ENCODE measurements at places on chromosomes 16 and 17.

GRCh38 chr17:58679263-58680037 lies 12.4 kb downstream of the TEX14 start:
- DNase-seq = no peak

DNA sequence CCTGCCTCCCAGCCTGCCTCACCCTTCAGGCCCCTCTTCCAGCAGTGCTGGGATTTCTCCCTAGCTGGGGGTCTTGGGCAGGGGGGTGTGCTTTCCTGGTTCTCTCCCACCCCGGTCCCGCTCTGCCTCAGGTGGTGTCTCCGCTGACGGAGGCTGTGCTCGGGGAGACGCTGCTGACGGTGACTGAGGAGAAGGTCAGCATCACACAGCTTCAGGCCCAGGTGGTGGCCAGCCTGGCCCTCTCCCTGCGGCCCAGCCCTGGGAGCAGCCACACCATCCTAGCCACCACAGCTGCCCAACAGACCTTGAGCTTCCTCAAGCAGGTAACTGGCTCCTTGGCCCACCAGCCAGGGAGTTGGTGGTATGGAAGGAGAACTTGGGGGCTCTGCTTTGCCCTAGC lies 56.5 kb downstream of the TMEM132E start:
- DNase-seq = no peak

DNA sequence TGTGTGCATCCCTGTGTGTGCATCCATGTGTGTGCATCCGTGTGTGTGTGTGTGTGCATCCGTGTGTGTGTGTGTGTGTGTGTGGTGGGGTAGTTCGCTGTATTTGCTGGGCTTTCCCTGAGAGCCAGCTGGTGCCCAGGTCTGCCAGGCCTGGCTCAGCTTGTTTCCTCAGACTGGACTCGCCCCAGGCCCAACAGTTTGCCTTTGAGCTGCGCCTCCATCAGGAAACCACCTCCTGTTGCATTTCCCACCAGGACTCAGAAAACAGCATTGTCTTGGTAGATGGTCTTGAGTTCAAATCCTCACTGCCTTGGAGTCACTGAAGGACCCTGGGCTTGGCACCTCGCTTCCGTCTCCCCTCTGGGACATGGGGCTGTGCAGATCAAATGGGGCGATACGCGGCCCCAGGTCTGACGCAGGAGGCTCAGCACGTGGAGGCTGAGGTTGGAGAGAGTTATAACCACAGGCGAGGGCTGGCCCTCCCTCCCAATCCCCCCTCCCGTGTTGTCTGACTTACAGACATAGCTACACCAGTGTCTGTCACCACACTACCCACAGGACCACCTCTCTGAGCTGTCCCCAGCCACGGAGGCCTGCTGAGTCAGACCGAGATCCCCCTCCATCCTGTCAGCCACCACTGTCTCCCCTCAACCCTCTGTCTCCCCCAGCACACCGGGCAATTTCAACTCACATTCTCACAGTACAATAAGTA lies 4.7 kb downstream of the ITGAE start:
- no peak for DNase-seq

GRCh38 chr17:70675070-70675590 lies 505.8 kb downstream of the KCNJ2 start:
- DNase-seq = peak; percentile 13

DNA sequence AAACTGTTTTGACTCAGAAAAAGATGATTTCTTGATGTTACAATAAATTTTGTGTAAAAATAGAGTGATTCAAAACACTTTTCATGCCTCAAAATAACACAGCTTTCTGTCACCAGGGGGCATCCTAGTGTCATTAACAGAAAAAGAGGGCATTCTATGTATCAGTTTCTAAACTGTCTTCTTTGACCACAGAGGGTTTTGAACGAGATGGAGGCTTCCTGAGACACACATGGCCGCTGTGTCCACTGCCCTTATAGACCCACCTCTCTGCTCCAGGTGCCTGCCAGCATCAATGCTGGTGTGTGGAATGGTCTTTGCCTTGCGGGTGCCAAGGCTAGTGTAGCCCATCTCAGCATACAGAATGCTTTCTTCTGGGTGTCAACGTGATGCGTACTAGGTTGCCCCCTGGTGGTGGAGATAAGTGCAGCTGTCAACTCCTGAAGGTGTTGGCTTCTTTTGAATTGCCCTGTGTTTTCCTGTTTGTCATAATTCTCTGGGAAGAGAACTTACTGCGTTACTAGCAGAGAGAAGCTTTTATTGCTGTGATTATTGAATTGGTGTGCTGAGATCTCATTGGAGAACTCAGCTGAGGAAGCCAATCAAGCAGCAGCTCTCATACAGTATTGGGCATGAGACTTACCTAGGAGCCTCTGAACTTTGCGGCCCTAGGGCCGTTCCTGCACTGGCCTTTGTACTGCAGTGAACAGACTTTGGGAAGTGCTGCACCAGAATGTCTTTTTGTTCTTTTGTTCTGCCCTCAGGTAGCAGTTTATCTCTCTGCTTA lies 38.6 kb downstream of the USP10 start:
- peak; percentile 90 for DNase-seq

GRCh38 chr16:50190292-50190691 lies 37.2 kb downstream of the TENT4B start:
- no peak for DNase-seq

DNA sequence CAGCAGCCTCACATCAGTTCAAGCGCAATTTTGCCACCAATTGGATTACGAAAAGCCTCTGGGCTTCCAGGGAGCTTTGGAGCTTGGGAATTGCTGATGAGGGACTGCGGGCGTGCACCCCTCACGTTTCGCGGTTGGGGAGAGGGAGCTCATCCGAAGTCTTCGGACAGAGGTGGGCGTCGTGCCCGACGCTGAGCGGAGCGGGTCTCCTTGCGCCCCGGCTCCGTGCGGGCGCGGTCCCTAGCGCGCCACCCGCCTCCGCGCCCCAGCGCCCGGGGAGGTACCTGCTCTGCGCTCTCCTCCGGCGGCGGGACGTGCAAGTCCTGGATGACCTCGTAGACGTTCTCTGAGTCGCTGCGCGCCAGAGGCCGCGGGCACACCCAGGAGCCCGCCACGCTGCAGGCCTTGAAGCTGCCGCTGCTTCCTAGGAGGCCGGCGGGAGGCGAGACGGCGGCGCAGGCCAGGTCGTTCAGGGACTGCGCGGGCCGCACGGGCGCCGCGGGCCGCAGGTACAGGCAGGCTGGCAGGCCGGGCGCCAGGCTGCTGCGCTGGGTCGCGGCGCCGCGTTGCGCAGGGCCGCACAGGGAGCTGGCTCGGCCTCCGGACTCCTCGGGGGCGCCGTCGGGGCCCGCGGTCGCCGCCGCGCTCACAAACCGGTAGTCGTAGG lies 3.2 kb downstream of the ARHGAP27 start:
- DNase-seq = no peak

DNA sequence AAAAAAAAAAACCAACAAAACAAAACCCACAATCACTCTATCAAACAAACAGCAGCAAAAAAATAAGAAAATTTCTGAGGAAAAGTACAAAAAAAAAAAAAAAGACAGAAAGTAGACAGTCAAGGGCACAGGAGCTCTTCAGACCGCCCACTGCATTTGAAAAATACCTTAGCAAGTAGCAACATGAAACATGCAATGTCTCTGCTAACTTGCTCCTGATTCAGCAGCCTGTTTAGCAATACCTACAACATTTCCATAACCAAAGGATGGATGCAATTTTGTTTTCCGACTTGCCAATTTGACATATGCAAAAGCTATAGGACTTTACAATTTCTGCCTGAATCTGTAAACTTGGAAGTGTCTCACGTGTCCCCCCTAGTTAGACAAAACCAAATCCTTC lies 57.4 kb downstream of the SYNRG start:
- DNase-seq = no peak

GRCh38 chr16:1379304-1380076 lies 27.8 kb downstream of the GNPTG start:
- peak; percentile 90 for DNase-seq

DNA sequence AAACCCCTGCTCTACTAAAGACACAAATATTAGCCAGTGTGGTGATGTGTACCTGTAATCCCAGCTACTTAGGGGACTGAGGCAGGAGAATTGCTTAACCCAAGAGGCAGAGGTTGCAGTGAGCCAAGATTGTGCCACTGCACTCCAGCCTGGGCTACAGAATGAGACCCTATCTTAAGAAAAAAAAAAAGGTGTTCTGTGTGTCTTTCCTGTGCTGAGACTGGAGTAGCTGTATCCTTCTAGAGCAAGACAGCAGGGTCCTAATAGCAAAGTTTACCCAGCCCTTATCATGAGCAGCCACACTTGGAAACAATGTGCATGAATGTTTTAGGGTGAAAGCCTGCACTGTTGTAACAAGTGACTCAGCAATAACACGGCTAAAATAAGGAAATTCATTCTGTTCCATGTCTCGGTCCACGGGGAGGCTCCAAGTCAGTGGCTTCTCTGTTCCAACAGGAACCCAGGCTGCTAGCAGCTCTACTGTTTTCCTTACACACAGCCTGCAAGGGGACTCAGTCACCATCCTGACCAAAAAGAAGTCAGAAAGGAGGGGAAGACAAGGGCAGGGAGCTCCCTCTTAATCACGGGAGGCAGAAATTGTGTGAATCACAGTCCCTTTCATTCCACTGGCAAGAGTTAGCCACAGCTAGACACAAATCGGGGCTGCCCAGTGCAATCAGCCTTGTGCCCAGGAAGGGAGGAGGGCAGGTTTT lies 7.1 kb upstream of the SLC5A11 start:
- DNase-seq = peak; percentile 57

- DNase-seq = no peak
These were observed 19.1 kb upstream of the LCMT1 start for GRCh38 chr16:25092441-25092840.

DNA sequence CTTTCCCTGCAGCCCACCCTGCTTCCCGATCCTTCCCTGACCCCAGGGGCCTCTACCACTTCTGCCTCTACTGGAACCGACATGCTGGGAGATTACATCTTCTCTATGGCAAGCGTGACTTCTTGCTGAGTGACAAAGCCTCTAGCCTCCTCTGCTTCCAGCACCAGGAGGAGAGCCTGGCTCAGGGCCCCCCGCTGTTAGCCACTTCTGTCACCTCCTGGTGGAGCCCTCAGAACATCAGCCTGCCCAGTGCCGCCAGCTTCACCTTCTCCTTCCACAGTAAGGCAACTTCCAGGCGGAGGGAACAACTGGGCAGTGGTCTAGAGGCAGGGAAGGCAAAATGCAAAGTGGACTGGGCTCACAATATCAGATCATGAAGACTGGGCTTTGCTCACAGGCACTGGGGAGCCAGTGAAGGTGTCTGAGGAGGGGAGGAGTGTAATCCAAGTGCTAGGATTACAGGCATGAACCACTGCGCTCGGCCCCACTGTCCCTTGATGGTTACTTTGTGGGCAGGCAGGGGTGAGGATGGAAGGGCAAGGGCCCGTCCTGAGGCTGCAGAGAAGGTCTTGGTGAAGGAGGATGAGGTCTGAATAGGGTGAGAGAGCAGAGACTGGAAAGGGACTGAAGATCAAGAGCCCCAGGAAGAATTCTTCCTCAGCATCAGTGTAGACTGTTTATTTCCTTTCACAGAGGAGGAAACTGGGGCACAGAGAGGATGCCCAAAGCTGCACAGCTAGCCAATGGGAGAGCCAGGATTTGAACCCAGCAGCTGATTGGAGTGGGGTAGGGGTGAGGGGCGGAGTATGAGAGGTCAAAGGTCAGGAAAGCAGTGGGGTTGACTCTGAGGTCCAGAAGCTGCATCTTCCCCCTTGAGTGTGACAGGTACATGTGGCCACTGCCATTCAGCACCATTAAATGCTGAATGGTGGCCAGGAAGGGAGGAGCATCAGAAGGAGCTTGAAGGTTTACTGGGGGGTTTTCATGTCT lies 16.5 kb upstream of the ADGRG3 start:
- DNase-seq = no peak

DNA sequence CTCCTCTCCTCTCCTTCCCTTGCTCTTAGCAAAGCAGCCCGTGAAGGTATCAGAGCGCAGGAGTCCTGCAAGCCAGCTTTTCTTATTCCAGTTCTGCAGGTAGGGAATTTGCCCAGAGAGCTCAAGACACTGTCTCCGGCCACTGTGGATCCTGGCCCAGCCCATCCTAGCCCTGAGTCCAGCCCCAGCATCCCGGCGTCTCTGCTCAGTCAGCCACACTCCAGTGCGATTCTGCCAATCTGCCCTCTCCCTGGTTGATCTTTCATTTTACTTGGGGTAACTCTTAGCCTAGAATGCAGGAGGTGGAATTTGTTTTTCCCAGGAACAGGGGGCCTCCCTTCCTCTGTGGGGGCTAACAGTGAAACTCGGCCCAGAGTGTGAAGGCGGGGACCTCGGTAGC lies 176.9 kb upstream of the GSE1 start:
- no peak for DNase-seq

GRCh38 chr17:35345926-35346771 lies 27.3 kb downstream of the SLFN11 start:
- peak; percentile 92 for DNase-seq

DNA sequence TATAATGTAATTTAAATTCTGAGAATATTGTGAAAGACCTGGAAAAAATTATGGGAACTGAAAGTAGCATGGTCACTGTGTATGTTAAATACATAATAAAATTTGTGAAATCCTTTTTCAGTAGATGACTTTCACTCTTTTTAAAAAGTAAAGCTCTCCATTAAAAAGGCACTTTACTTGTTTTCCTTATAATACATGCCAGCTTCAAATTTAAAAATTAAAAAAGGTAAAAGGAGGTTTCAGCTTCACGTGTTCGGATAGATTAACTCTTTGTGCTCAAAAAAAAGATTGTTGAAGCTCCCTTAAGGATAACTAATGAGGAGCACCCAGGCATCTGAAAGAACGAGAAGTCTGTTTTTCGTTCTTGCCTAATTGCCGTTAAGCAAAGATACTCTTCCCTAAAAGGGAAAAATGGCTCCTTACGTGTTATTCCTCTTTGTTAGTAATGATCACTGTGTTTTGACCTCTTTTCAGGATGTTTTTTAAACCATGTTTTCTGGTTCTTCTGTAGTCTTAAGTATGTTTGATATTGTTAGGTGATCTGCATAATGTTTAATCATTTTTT lies 87.8 kb downstream of the TUBD1 start:
- DNase-seq = peak; percentile 85

DNA sequence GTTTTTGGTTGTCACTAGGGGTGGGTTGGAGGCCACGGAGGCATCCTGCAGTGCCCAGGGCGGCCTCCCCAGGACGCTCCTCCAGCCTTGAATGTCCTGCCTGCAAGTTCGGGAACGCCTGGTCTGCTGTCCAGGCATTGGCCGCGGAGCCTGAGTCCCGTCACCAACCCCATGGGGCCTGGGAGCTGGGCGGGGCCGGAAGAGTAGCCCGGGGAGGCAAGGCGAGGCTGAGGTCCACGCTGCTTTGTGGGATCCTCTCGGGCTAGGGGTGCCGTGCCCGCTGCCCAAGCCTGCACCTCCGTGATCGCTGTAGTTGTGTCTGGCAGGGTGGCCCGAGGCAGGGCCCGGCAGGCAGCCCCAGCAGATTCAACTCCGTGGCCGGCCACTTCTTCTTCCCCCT lies 12.8 kb downstream of the TELO2 start:
- no peak for DNase-seq

- no peak for DNase-seq
These were observed 31.1 kb downstream of the ADAMTS18 start for GRCh38 chr16:77403732-77404131.

GRCh38 chr16:88936008-88936555 lies 40.9 kb downstream of the CBFA2T3 start:
- peak; percentile 57 for DNase-seq

DNA sequence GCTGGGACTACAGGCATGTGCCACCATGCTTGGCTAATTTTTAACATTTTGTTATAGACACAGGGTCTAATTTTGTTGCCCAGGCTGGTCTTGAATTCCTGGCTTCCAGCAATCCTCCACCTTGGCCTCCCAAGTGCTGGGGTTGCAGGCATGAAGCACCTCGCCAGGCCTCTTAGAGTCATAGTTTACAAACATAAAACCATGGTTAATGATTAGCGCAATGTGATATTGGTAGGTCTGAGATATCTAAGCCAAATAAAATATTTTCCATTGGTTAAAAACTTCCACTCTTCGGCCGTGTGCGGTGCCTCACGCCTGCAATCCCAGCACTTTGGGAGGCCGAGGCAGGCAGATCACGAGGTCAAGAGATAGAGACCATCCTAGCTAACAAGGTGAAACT lies 16.6 kb downstream of the TXNDC11 start:
- no peak for DNase-seq

Measured in suppressor macrophage treated with lipopolysaccharide for 1 hour (primary cell).